CD4-positive, alpha-beta memory T cell (primary cell): ENCODE measurements at places on chromosomes 13 and 19. TPM values are rescaled to one million over a fixed set of nuclear protein-coding genes. Genes with fewer than 3 reads are reported as not detected.

Gene CEACAM8
- not detected for total RNA-seq

Gene POSTN
- total RNA-seq = not detected

DNA sequence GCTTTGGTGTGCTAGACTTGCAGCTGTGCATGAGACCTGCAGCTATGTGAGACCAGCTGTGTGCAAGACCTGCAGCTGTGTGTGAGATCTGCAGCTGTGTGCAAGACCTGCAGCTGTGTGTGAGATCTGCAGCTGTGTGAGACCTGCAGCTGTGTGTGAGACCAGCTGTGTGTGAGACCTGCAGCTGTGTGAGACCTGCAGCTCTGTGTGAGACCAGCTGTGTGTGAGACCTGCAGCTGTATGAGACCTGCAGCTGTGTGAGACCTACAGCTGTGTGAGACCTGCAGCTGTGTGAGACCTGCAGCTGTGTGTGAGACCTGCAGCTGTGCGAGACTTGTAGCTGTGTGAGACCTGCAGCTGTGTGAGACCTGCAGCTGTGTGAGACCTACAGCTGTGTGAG lies 6.7 kb upstream of the DCUN1D2 start:
- H3K27ac ChIP-seq = no peak overlapping the region
- no peaks in the 10 kb centered on the region for H3K27me3 ChIP-seq
- no peak for DNase-seq
- H3K4me3 ChIP-seq = no peak overlapping the region
- peaks cover 35% of the 10 kb centered on the region for H3K4me1 ChIP-seq

- no peak for DNase-seq
- H3K4me3 ChIP-seq = no peak overlapping the region
- H3K27ac ChIP-seq = no peak overlapping the region
- H3K27me3 ChIP-seq = peaks cover 9% of the 10 kb centered on the region
These were observed 2.9 kb downstream of the HIF3A start for GRCh38 chr19:46299695-46300094.

DNA sequence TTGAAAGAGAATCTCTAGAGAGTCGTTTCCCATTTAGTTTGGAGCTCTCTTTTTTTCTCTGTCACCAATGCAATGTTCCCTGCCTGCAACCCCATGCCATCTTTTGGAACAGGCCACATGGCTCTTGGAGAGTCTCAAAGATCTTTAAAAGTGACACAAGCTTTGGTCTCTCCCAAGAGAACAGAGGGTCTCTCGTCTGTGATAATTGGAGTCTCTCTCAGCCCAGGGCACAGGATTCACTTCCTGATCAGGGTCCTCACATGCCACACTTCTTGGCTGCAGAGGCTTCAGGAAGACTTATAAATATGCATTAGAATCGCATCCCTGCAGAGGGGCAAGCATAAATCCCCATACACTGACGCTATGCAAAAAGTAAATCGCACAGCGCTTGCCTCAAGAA lies 240.5 kb downstream of the IRS2 start:
- H3K4me3 ChIP-seq = no peak overlapping the region
- no peak overlapping the region for H3K27ac ChIP-seq
- no peaks in the 10 kb centered on the region for H3K27me3 ChIP-seq
- DNase-seq = no peak
- H3K36me3 ChIP-seq = no peaks in the 10 kb centered on the region

DNA sequence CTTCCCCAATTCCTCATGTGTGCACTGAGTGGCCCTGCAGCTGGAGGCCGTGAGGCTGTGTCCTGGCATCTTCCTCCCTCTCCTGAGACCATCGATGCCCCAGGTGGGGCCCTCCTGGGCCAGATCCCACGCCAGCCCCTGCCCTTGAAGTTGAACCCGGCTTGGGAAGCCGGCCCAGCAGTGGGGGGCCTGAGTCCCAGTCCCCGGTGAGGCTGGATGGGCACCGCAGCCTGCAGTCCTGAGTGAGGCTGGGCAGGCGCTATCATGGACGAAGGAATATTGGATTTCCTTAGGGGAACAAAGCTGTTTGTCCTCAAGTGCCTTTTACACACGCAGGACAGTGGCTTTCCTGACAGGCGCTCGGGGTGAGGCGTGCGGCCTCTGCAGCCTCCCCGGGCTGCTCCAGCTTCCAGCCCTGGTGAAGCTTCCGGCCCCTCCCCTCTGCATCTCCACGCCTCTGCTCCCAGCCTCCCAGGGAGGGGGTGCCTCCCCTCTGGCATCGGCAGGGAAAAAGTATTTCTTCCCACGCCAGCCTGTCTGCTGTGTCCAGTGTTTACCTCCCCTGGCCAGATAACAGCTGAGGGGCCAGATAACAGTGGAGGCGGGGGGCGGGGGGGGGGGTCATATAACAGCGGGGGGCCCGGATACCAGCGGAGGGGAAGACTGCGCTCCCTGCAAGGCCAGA lies 159.5 kb downstream of the KDM4B start:
- H3K27me3 ChIP-seq = no peaks in the 10 kb centered on the region
- H3K36me3 ChIP-seq = peaks cover 2% of the 10 kb centered on the region
- no peak overlapping the region for H3K27ac ChIP-seq
- peaks cover 15% of the 10 kb centered on the region for H3K4me1 ChIP-seq

DNA sequence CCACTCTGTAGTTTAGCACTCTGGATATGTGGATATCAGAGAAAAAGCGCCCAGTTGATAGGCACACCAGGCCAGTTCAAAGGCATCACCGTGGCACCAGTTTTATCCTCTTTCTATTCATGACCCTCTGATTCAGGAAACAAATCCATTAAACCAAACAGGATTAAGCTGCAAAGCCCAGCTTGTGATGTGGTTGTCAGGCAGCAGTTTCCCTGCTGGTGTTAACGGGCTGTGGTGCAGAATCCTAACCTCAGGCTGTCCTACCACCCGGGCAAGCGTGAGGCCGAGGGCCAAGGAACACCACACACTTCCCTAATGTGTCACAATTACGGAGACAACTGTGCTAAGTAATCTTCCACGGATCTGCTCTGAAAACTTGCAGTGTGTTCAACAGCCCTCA lies 209.1 kb downstream of the OLFM4 start:
- no peaks in the 10 kb centered on the region for H3K27me3 ChIP-seq
- no peaks in the 10 kb centered on the region for H3K36me3 ChIP-seq
- no peaks in the 10 kb centered on the region for H3K4me1 ChIP-seq
- no peak for DNase-seq
- no peak overlapping the region for H3K27ac ChIP-seq
- no peak overlapping the region for H3K4me3 ChIP-seq

DNA sequence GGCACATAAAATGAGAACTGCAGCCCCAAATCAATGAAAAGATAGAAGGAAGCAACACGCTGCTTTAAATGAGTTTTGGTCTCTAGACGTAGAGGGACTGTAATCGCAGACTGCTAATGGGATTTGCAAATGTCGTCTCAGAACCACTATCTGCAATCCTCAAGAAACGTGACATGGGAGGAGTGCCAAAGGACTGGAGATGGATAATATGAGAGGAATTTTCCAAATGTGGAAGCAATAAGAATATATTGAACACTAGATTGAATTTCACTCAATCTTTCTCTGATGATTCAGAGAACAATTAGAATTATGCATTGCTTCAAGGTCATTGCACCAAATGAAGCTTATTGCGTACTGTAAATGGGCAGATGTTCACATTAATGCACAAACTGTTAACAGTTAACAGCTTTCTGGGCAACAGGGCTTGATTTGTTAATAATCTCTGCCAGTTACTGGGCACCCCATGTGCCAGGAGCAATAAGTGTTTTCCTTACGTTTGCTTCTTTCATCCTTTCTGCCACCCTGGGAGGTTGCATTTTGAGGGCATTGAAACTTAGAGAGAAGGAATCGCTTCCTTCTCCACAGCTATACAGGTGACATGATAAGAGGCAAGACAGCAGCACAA lies 62.8 kb upstream of the WASF3 start:
- no peaks in the 10 kb centered on the region for H3K4me1 ChIP-seq
- H3K27ac ChIP-seq = no peak overlapping the region
- no peaks in the 10 kb centered on the region for H3K27me3 ChIP-seq
- no peak overlapping the region for H3K4me3 ChIP-seq
- no peak for DNase-seq

- H3K27me3 ChIP-seq = no peaks in the 10 kb centered on the region
These were observed 71.8 kb downstream of the GADD45B start for GRCh38 chr19:2547721-2548120.

Gene CDX2
- total RNA-seq = not detected

Gene ADAMTSL5
- 3.6 TPM for total RNA-seq

DNA sequence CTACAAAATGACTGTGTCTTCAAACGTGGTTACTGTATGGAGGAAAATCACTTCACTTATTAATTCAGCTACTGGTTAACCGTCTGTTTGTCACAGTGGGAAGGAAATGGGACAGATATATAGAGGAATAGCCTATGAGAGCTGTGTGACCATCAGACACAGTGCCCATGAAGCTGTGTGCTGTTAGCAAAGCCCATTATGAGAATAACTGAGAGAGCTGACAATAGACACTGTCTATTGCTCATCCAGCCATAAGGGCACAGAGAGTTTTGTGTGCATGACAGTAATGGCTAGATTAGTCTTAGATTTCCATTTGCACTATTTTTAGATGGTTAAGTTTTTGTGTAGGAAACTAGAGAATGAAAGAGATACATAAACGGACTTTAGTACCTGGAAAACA lies 64.1 kb upstream of the POSTN start:
- no peaks in the 10 kb centered on the region for H3K36me3 ChIP-seq
- H3K27me3 ChIP-seq = no peaks in the 10 kb centered on the region
- DNase-seq = no peak
- H3K4me3 ChIP-seq = no peak overlapping the region
- no peaks in the 10 kb centered on the region for H3K4me1 ChIP-seq

DNA sequence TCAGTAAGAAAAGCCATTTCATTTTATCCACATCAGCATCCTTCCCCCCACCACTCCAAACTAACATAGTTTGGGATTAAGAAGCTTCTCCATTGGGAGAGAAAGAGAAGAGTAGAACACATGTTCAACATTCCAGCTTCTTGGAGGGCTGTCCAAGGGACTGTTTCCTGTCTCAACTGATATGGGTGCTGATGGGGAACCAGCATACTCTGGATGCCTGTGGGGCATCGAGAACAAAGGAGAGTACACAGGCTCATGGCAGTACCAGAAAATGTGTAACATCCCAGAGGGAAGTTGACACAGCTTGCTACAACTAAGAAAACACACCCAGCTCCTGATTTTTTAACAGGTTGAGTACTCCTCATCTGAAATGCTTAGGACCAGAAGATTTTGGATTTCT lies 24.7 kb downstream of the SUCLA2 start:
- no peaks in the 10 kb centered on the region for H3K4me1 ChIP-seq
- no peak for DNase-seq
- H3K27me3 ChIP-seq = no peaks in the 10 kb centered on the region
- peaks cover 7% of the 10 kb centered on the region for H3K36me3 ChIP-seq
- H3K27ac ChIP-seq = no peak overlapping the region

GRCh38 chr13:20994441-20994821 lies 67.0 kb downstream of the LATS2 start:
- H3K4me1 ChIP-seq = no peaks in the 10 kb centered on the region
- H3K4me3 ChIP-seq = no peak overlapping the region
- H3K27ac ChIP-seq = no peak overlapping the region
- H3K36me3 ChIP-seq = no peaks in the 10 kb centered on the region

Gene ZNF552
- total RNA-seq = 17.9 TPM

GRCh38 chr19:42151782-42152684 lies 19.8 kb upstream of the POU2F2 start:
- H3K27me3 ChIP-seq = no peaks in the 10 kb centered on the region
- H3K4me3 ChIP-seq = no peak overlapping the region
- H3K27ac ChIP-seq = no peak overlapping the region
- H3K36me3 ChIP-seq = no peaks in the 10 kb centered on the region
- no peak for DNase-seq

- H3K36me3 ChIP-seq = no peaks in the 10 kb centered on the region
- no peak for DNase-seq
- H3K4me1 ChIP-seq = peaks cover 22% of the 10 kb centered on the region
- H3K4me3 ChIP-seq = no peak overlapping the region
- H3K27me3 ChIP-seq = no peaks in the 10 kb centered on the region
These were observed 390.8 kb downstream of the FOXO1 start for GRCh38 chr13:40275636-40276035.

DNA sequence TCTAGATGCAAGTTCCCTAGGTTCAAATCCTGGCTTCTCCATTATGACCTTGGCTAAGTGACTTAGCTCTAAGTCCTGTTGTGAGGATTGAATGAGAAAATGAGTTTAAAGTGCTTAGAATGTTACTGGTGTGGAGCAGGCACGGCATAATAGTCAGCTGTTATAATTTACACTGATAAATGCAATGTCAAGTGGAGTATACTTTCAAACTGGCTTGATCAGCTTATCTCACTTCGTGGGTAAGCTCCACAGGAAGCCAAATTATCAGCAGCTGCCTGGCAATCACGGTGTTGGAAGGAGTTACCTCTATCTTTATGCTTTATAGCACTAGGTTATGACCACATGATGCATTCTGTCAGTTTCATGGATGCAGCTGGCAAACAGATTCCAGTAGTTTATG lies 272.8 kb downstream of the OLFM4 start:
- H3K4me1 ChIP-seq = no peaks in the 10 kb centered on the region
- DNase-seq = no peak
- H3K4me3 ChIP-seq = no peak overlapping the region

Gene CDADC1
- 14.7 TPM for total RNA-seq

- peak within 1 kb of the TSS; percentile 81 for H3K4me3 ChIP-seq
- DNase-seq = peak; percentile 99
- H3K4me1 ChIP-seq = peaks cover 27% of the 10 kb centered on the region
- no peaks in the 10 kb centered on the region for H3K27me3 ChIP-seq
- no peaks in the 10 kb centered on the region for H3K36me3 ChIP-seq
- H3K27ac ChIP-seq = peak within 1 kb of the TSS; percentile 64
These were observed at the start of gene ZNF77 for GRCh38 chr19:2944775-2945574. ZNF77 (minus strand) TSS chr19:2944971; CDS start chr19:2944840, 131 bp downstream.

DNA sequence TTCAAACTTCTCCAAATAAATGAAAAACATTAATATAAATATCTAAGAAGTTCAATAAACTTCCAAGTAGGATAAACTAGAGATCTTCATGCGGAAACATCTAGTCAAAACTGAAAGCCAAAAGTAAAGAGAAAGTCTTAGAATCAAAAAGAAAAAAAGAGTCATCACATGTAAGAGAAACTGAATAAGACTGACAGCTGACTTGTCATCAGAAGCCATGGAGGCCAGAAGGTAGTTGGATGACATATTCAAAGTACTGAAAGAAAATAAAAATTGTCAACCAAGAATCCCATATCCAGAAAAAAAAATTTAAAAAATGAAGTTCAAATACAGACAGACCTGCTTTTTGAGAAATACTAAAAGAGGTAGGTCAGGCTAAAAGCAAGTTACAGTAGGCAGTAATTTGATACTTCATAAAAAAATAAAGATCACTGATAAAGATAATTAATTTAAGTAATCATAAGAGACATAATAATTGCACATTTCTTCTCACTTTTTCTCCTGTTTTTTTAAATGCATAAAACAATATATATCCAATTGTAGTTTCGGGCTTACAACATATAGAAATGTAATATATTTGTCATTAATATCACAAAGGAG lies 327.6 kb upstream of the PCDH9 start:
- H3K27me3 ChIP-seq = no peaks in the 10 kb centered on the region
- no peaks in the 10 kb centered on the region for H3K4me1 ChIP-seq

GRCh38 chr13:29746148-29746677 lies 104.2 kb downstream of the UBL3 start:
- no peak overlapping the region for H3K27ac ChIP-seq
- H3K27me3 ChIP-seq = no peaks in the 10 kb centered on the region
- no peak overlapping the region for H3K4me3 ChIP-seq
- H3K4me1 ChIP-seq = no peaks in the 10 kb centered on the region
- DNase-seq = no peak
- no peaks in the 10 kb centered on the region for H3K36me3 ChIP-seq

GRCh38 chr19:49908480-49909420 lies 12.1 kb upstream of the IL4I1 start:
- DNase-seq = no peak
- H3K4me3 ChIP-seq = no peak overlapping the region
- H3K4me1 ChIP-seq = peaks cover 14% of the 10 kb centered on the region
